ENCODE measurements at places on chromosomes 4 and X. TPM values are rescaled to one million over a fixed set of nuclear protein-coding genes. Genes with fewer than 3 reads are reported as not detected.
A peak's percentile ranks its signal among the peaks of the same experiment; 100 is the strongest.

- no peak overlapping the region for H3K4me3 ChIP-seq
- no peaks in the 10 kb centered on the region for H3K36me3 ChIP-seq
- no peak overlapping the region for H3K27ac ChIP-seq
- no peak for DNase-seq
- no peaks in the 10 kb centered on the region for H3K4me1 ChIP-seq
- peaks cover 8% of the 10 kb centered on the region for H3K27me3 ChIP-seq
Measured at GRCh38 chr4:8168232-8168631, 9.6 kb upstream of the ABLIM2 start.

DNA sequence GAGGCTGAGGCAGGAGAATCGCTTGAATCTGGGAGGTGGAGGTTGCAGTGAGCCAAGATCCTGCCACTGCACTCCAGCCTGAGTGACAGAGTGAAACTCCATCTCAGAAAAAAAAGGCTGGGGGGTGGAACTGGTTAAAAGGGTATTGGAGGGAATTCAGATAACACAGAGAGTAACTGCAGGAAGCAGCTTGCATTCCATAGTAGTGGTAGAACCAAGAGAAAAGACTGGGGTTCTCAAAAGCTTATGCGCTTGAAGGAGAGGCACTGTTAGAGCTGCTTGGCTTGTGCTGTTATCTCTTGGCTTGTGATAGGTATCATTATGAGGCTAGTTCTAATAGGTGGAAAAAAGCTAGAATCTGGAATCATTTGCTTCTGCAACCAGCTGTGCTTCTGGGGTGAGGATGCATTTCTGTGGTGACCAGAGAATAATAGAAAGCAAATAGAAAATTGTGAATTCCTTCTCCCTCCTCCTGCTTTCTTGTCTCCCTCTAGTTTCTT lies 91.2 kb upstream of the ELOVL6 start:
- peaks cover 15% of the 10 kb centered on the region for H3K4me1 ChIP-seq
- no peak overlapping the region for H3K27ac ChIP-seq
- no peak for DNase-seq
- H3K4me3 ChIP-seq = no peak overlapping the region
- peaks cover 3% of the 10 kb centered on the region for H3K36me3 ChIP-seq

- H3K27me3 ChIP-seq = no peaks in the 10 kb centered on the region
- no peak overlapping the region for H3K27ac ChIP-seq
- no peak overlapping the region for H3K4me3 ChIP-seq
- no peaks in the 10 kb centered on the region for H3K4me1 ChIP-seq
Measured at GRCh38 chrX:130688360-130688759, 214.6 kb downstream of the ENOX2 start.

DNA sequence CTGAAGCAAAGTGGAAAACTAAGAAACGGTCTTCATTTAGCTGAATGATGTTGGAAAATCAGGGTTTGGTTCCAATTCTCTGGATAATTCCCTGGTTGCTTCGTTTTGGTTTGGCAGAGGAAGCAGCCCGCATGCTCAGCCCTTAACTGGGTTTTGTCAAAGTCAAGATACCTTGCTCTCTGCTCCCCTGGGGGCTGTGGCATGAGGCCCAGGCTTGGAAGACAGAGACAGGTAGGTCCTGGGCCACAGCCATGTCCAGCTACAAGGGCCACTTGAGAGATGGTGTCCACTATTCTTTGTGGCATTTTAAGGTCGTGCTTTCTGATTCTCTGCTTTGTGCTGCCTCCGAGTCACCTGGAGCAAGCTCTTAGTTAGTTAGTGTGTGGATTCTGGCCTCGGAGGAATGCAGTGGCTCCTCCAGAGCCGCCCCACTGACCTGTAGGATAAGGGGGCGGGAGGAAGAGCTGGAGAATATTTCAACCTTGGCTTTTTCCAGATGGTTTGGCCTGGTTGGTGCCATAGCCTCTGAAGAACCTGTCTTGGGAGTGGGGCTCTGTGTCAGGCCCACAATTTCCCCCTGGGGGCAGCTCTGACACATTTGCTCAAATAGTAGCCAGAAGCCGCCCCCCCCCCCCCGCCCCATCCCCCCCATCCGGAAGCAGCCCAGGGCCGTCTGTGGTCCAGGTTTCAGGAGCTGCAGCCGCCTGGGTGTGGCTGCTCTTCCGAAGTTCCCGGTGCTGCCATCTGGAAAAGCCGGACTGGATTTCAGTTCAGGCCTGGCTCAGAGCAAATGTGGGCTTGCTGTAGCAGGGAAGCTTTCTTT lies 147.1 kb downstream of the NHS start:
- H3K27me3 ChIP-seq = no peaks in the 10 kb centered on the region
- no peak overlapping the region for H3K4me3 ChIP-seq
- H3K27ac ChIP-seq = no peak overlapping the region
- no peaks in the 10 kb centered on the region for H3K36me3 ChIP-seq
- no peaks in the 10 kb centered on the region for H3K4me1 ChIP-seq

DNA sequence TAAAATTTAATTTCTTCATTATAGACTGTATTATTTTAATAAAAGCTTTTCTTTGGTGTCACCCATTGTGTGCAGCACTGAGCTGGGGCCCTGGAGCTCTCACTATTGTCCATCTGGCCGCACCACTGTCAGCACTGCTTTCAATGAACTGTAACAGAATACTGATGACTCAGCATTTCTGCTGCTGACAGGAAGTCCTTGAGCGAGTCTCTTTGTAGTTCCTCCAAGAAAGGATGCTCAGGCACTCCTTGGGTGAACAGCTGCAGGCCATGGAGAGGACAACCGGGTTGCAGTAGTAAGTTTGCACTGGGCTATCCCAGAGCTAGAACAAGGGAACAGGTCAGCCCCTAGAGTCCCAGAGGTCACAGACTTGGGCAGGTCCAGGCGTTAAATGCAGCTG lies 81.6 kb downstream of the SORBS2 start:
- DNase-seq = no peak
- H3K4me3 ChIP-seq = no peak overlapping the region
- no peak overlapping the region for H3K27ac ChIP-seq
- peaks cover 5% of the 10 kb centered on the region for H3K27me3 ChIP-seq
- H3K4me1 ChIP-seq = no peaks in the 10 kb centered on the region
- no peaks in the 10 kb centered on the region for H3K36me3 ChIP-seq

GRCh38 chr4:48015216-48015615 lies 1.3 kb downstream of the CNGA1 start:
- peaks cover 28% of the 10 kb centered on the region for H3K27me3 ChIP-seq
- H3K4me3 ChIP-seq = no peak overlapping the region
- no peaks in the 10 kb centered on the region for H3K36me3 ChIP-seq
- H3K4me1 ChIP-seq = peaks cover 6% of the 10 kb centered on the region
- no peak for DNase-seq
- H3K27ac ChIP-seq = no peak overlapping the region

GRCh38 chr4:9925750-9926439 lies 95.4 kb downstream of the SLC2A9 start:
- DNase-seq = no peak
- no peak overlapping the region for H3K4me3 ChIP-seq
- H3K27ac ChIP-seq = no peak overlapping the region
- H3K36me3 ChIP-seq = no peaks in the 10 kb centered on the region
- peaks cover 2% of the 10 kb centered on the region for H3K27me3 ChIP-seq

GRCh38 chrX:14029039-14029424 lies 660 bp downstream of the GEMIN8 start:
- H3K4me3 ChIP-seq = peak overlapping the region; percentile 99
- H3K27ac ChIP-seq = peak overlapping the region; percentile 93
- H3K27me3 ChIP-seq = no peaks in the 10 kb centered on the region
- no peak for DNase-seq
- peaks cover 37% of the 10 kb centered on the region for H3K4me1 ChIP-seq

DNA sequence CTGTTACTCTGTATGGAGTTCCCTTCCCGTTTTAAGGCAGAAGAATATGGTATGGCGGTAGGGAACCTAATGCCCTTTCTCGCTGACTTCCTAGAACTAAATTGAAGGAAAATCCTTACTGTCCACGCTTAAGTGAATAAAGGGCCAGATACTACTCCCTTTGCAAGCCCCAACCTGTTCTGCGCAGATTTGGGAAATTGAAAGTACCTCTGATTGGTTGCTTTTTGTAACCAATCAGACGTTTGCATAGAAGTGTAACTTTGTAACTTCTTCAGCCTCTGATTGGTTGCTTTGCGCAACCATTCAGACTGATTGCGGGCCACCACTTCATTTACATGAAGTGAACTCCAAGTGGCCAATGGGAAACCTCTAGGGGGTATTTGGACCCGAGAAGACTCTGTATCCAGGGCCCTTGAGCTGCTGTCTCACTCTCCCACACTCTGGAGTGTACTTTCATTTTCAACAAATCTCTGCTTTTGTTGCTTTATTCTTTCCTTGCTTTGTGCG lies 1.2 kb upstream of the TMEM33 start:
- H3K4me3 ChIP-seq = peak overlapping the region; percentile 99
- no peak for DNase-seq
- peaks cover 24% of the 10 kb centered on the region for H3K36me3 ChIP-seq
- no peaks in the 10 kb centered on the region for H3K27me3 ChIP-seq

DNA sequence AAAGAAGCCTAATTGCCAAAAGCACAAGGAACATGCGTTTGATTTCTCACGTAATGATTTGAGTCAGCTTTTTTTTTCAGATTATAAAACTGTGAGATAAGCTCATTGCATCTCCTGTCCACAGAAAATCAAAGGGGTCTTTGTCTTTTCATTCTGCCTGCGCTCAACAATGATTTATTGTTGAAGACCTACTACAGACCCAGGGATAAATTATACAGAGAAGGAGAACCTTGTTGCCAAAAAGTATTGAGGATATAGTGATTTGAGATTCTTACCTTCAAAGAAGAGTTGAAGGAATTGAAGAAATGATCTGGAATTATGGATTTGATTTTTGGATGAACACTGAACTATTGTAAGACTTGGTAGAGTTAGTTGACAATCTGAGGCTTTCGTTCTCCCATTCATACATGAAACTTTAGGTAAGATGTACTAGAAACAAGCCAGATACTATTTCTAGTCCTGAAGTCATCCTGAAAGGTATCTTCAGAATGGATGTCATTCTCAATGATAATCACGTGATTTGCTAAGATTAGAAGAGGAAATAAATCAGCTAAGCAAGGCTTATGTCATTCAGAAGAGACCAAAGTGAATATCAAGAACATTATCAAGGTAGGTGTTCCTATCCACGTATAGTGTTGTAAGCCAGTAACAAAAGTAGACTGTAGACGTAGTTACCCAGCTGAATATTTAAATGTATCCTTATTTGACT lies 71.1 kb upstream of the SCOC start:
- no peaks in the 10 kb centered on the region for H3K4me1 ChIP-seq
- DNase-seq = no peak
- no peaks in the 10 kb centered on the region for H3K36me3 ChIP-seq
- H3K4me3 ChIP-seq = no peak overlapping the region

GRCh38 chrX:9501362-9501761 lies 36.5 kb downstream of the TBL1X start:
- DNase-seq = no peak
- H3K36me3 ChIP-seq = peaks cover 40% of the 10 kb centered on the region
- no peaks in the 10 kb centered on the region for H3K4me1 ChIP-seq
- H3K27me3 ChIP-seq = no peaks in the 10 kb centered on the region
- H3K4me3 ChIP-seq = no peak overlapping the region

DNA sequence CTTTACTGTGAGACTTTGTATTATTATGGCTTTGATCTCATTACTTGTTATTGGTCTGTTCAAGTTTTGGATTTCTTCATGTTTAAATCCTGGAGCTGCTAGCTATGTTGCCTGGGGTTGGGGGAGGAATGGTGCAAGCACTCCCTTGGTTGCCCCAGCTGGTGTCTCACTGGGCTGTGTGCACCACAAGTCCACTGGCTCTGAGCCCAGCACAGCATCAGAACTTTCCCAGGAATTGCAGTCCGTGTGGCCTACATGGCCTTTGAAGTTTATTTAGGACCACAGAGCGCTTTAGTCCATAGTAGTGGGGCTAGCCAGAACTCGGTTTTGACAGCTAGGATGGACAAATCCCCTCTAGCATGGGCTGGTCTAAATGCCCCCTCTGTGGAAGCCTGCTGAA lies 278.8 kb upstream of the RPS6KA3 start:
- no peak overlapping the region for H3K27ac ChIP-seq
- H3K27me3 ChIP-seq = peaks cover 3% of the 10 kb centered on the region
- H3K4me3 ChIP-seq = no peak overlapping the region
- H3K36me3 ChIP-seq = peaks cover 4% of the 10 kb centered on the region

DNA sequence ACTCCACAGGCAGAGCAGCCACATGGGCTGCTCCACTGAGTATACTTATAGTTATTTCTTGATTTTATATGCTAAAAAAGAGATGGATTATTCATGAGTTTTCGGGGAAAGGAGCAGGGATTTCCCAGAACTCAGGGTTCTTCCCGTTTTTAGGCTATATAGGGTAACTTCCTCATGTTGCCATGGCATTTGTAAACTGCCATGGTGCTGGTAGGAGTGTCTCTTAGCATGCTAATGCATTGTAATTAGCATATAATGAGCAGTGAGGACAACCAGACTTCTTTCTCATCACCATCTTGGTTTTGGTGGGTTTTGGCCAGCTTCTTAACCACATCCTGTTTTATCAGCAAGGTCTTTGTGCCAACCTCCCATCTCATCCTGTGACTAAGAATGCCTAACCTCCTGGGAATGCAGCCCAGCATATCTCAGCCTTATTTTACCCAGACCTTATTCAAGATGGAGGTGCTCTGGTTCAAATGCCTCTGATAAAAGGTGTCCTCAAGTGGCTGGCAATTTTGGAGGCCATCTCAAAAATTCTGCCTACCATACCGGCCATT lies 213.0 kb upstream of the VEGFC start:
- no peak for DNase-seq
- H3K36me3 ChIP-seq = no peaks in the 10 kb centered on the region
- H3K4me1 ChIP-seq = no peaks in the 10 kb centered on the region
- H3K27ac ChIP-seq = no peak overlapping the region

- no peak overlapping the region for H3K4me3 ChIP-seq
- DNase-seq = no peak
- no peak overlapping the region for H3K27ac ChIP-seq
- peaks cover 21% of the 10 kb centered on the region for H3K36me3 ChIP-seq
- no peaks in the 10 kb centered on the region for H3K27me3 ChIP-seq
Measured at GRCh38 chrX:47174376-47174775, 19.3 kb upstream of the UBA1 start.

- H3K27ac ChIP-seq = no peak overlapping the region
- no peak for DNase-seq
- H3K4me3 ChIP-seq = no peak overlapping the region
- no peaks in the 10 kb centered on the region for H3K36me3 ChIP-seq
- peaks cover 2% of the 10 kb centered on the region for H3K27me3 ChIP-seq
Measured at GRCh38 chr4:27490315-27490714, 629.7 kb downstream of the STIM2 start.

- no peaks in the 10 kb centered on the region for H3K4me1 ChIP-seq
- H3K27me3 ChIP-seq = no peaks in the 10 kb centered on the region
- no peak overlapping the region for H3K4me3 ChIP-seq
- DNase-seq = no peak
- no peaks in the 10 kb centered on the region for H3K36me3 ChIP-seq
- no peak overlapping the region for H3K27ac ChIP-seq
Measured at GRCh38 chrX:153538424-153538823, 21.0 kb downstream of the ATP2B3 start.

CXCR3 gene
- total RNA-seq = 55.4 TPM

CSAG1 gene
- not detected for total RNA-seq

VCX2 gene
- total RNA-seq = not detected

TGIF2LX gene
- total RNA-seq = not detected

MAGEB17 gene
- total RNA-seq = not detected

UGT2B28 gene
- not detected for total RNA-seq

NUP62CL gene
- total RNA-seq = 0.54 TPM

SULT1E1 gene
- total RNA-seq = not detected

COX7B2 gene
- total RNA-seq = not detected
